CMK (cell line): ENCODE measurements at places on chromosomes 2 and 18.

- no peak for DNase-seq
Observed at GRCh38 chr2:1975060-1975459, 230.7 kb upstream of the PXDN start.

GRCh38 chr2:85341269-85342029 lies 12.9 kb downstream of the RETSAT start:
- DNase-seq: no peak

DNA sequence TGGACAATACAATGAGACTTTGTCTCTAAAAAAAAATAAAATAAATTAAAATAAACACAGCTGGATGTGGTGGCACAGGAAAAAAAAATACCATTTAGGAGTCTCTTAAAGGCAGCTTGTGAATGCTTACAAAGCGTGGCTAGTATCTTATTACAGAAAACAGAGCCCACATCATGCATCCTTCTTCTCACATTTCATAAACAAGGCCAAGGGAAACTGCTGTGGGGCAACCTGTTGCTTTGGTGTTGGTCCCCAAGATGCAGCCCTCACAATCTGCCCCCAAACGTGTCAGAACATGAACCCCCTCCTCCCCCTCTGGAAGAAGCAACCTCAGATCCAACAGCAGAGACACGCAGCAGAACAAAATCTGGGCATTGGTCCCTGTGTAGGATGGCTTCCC lies 2.6 kb downstream of the SLC14A1 start:
- DNase-seq: no peak

DNA sequence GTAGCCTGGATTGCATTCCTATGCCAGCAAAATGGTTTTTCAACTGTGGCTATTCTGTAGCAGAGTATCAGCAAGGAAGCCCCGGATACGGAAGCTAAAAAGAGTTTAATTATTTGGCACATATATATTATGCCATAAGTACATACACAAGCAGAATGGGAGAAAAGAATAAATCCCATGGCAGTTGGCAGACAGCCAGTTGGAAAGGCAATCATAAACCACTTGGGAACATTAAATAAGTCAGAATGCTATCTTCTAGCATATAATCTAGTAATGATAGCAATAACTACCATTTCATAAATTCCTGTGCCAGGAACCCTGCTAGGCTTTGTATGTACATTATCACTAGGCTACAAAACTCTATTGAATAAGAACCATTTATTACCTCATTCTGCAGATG lies 26.0 kb downstream of the GALNT5 start:
- DNase-seq: no peak

GRCh38 chr2:196884368-196884767 lies 42.1 kb downstream of the PGAP1 start:
- no peak for DNase-seq

DNA sequence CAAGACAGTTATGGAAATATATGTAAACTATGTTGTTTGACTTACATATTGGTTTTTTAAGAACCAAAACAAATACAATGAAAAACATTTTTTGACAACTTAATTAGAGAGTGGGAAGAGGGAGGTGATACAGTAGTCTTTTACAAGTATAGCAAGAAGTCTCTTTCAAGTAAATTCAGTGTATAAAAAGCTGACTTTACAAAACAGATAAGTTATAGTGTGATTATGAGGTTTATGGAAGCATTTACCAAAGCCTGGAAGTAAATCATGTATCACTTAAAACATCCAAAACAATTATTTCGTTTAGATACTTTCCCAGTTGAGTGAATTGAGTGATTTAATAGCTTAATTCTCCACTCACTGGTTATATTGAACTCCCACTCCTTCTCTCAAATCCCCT lies 66.7 kb upstream of the SLC4A10 start:
- DNase-seq: no peak

- no peak for DNase-seq
Observed at GRCh38 chr2:68837164-68837860, 33.9 kb downstream of the BMP10 start.

DNA sequence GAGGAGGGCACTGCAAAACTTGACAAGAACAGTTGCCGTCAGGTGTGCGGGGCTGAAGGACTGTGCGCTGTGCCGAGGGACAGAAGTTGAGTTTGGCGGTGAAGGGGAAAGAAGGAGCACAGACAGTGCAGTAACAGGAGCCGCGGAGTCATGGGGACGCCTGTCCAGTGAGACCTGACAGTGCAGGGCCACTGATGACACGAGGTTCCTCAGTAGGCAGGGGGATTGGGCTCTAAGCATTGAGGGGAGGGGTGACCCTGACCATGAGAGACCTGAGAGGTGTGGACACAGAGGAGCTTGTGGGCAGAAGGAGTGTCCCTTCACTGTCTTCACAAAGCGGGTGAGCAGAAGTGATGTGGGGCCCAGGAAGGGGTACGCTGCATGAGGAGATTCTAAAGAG lies 104.8 kb downstream of the MTCL1 start:
- no peak for DNase-seq

GRCh38 chr2:14650066-14650465 lies 17.5 kb downstream of the LRATD1 start:
- DNase-seq: no peak

GRCh38 chr2:209907746-209908145 lies 94.7 kb upstream of the RPE start:
- no peak for DNase-seq

DNA sequence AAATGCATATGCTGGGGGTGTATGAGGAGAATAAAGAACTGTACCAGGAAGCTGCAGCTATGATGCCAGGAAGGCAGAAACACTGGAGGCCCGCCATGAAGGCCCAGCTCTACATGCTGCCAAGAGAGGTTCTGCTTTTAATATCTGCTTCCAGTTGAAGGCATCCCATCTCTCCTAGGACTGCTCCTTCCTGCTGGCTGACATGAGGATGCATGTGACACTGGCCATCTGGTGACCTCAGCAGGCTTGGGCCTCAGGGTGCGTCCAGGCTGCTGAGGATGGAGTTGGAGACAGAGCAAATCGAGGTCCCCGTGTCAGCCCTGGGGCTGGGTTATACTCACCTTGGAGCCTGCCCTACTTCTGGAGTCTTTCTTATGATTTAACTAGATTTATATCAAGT lies 49.0 kb downstream of the PSMG2 start:
- DNase-seq: no peak

DNA sequence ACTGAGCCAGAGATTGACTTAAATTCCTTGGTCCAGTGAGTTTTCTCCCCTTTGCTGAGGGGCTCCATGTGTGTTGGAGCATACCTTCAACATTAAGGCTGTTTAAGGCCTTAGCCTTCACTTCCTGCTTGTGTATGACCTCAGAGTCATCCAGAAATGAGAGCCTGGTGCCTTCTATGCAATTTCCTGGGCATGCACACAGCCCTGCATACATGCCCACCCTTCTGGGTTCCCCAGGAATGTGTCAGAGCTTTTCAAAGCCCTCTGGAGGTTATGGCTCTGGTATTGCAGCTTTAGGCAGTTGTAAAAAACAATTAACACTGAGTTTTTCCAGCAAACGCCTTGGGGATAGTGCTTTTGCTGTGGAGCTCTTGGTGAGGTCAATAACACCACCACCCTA lies 16.7 kb downstream of the IL1R1 start:
- no peak for DNase-seq

DNA sequence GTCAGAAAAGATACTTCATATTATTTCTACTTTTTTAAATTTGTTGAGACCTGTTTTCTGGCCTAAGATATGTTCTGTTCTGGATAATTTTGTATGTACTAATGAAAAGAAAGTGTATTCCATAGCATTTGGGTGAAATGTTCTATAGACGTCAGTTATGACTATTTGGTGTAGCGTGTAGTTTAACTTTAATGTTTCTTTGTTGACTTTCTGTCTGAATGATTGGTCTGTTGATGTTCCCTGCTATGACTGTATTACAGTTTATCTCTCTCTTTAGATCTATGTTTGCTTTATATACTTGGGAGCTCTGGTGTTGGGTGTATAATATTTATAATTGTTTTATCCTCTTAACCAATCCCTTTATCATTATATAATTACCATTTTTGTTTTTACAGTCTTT lies 352.4 kb downstream of the PTPRM start:
- DNase-seq: no peak

- DNase-seq: no peak
Observed at GRCh38 chr18:36931106-36931505, 102.2 kb downstream of the KIAA1328 start.

- no peak for DNase-seq
Observed at GRCh38 chr2:171855401-171855800, 38.6 kb downstream of the SLC25A12 start.

DNA sequence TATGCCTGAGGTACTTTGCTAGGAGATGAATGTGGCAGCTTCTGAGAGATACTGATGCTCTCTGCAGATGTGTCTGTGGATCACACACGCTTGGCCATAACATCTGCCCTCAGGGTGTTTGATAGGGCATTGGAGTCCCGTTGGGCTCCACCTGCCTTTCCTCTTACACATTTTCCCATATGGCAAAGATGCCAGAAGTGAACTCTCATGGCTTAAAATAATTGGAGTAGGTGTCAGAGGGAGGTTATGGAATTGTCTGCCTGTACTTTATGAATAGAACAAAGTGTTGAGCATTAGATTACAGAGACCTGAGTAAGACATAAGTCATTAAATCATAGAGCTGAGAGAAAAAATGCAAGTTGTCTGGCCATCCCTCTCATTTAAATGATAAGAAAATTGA lies 75.3 kb upstream of the PNPT1 start:
- DNase-seq: no peak

DNA sequence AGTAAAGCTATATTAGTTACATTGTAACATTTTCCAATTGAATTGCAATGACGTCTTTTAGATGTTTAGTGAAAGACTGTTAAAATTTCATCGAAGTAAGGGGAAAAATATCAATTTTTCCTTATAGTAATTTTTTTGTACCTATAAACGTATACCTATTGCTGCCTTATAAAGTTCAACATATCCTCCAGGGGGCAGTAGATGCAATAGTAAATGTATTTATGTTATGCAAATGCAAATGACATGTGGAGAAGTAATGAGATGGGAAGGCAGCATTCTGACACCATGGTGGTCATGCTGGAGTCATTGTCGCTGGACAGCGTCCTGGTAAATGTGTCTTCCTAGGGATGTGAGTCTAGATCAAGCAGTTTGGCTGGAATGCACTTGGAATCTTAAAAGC lies 38.7 kb downstream of the MSTN start:
- DNase-seq: no peak

DNA sequence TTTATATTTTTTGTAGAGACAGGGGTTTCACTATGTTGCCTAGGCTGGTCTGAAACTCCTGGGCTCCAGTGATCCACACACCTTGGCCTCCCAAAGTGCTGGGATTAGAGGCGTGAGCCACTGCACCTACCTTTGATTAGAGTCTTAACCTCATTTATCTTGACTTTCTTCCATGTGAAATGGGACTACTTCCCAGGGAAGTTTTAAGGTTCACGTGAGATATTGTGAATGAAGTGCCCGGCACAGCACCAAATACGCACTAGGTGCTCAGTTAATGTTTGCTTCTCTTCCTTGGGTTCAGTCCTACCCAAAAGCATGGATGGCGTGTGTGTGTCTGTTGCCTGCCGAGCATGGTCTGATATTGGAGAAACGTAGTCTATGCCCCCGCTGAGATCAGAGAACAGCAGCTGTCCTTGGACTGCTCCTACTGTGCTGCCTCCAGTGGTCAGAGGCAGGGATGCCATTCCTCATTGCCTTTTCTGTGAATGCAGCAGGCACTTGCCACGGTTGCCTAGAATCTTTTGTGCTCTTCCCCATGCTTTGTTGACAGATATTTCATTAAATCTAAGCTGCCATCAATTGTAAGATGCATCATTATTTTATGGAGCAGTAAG lies 12.3 kb upstream of the TFCP2L1 start:
- DNase-seq: no peak

GRCh38 chr2:216687646-216688045 lies 7.7 kb downstream of the IGFBP5 start:
- no peak for DNase-seq

DNA sequence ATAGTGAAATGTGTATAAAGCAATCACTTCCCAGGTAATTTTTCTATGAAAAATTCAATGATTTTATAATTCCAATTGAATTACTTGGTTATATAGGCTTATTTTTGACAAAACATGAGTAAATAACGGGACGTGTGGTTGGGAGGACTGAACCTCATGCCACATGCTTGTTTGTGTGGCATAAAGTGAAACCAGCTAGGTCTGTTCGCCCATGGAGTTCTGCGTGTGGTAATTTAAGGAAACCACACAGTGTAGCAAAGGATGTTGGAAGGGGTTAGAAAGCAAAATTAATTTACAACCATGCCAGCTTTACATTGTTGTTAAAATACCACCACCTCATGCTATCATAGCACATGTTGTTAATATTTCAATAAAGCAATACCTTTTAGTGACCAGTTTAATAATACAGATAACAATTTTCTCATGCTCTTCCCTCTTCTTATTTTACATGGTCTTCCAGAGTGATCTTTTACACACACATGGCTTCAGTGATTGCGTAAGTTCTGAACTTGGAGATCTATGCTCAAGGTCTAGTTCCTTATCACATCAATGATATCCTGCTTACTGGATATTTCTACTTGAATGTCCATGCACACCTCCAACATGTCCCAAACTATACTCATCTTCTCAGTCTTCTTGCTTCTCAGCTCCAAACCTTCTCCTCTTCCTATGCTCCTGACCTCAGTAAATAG lies 156.4 kb upstream of the ITGA4 start:
- no peak for DNase-seq

DNA sequence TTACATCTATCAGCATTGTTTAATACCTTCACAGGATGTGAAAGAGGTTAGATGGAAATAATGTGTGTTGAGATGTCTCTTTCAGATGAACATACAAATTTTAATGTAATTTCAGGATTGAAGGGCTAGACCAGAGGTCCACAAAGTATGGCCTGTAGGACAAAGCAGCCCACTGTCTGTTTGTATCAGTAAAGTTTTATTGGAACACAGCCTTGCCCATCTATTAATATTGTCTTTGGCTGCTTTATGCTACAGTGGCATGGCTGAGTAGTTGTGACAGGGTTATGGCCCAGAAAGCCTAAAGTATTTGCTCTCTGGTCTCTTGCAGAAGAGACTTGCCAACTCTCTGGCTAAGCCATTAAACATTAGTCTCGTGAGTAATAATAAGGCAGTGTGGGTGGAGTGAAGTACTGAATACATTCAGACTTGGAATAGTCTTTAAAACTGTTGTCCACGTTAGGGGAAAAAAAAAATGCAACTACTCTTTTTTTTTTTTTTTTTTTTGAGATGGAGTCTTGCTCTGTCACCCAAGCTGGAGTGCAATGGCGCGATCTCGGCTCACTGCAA lies 74.5 kb upstream of the NOSTRIN start:
- no peak for DNase-seq
